ENCODE measurements at places on chromosomes 13 and 19.

GRCh38 chr19:38929929-38930775 is at the start of gene SARS2:
Gene SARS2, minus strand, starts transcription at chr19:38930763. Its CDS starts 27 bp downstream, at chr19:38930736.
- DNase-seq: peak; percentile 94

- no peak for DNase-seq
Measured at GRCh38 chr13:24679686-24680085, 522 bp upstream of the ATP12A start.

DNA sequence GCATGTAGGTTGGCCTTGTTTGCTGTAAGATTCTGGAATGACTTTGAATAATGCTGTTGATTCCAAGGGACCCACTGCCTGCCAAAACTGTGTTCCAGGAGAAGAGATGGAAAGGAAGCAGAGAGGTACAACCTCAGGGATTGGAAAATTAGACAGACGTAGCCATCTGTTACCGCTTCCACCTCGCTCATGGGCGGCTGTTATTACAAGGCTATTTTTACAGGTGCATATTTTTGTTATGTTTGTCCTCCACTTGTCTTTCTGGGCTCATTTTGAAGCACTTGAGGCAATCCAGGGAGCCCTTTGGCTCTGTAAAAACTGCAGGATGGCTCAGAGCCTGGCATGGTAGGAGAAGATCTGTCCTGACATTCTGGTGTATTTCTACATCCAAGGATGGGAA is 276.4 kb upstream of the TMTC4 start:
- no peak for DNase-seq

- no peak for DNase-seq
Measured at GRCh38 chr13:22076658-22077057, 405.8 kb downstream of the FGF9 start.

- no peak for DNase-seq
Measured at GRCh38 chr13:30450066-30450465, 15.7 kb downstream of the HMGB1 start.

Measured in coronary artery (tissue), 2 donors.